ENCODE measurements at places on chromosomes 12 and 14. TPM values are rescaled to one million over a fixed set of nuclear protein-coding genes. Genes with fewer than 3 reads are reported as not detected.

The ASB2 gene
- total RNA-seq: 93.9 TPM

DNA sequence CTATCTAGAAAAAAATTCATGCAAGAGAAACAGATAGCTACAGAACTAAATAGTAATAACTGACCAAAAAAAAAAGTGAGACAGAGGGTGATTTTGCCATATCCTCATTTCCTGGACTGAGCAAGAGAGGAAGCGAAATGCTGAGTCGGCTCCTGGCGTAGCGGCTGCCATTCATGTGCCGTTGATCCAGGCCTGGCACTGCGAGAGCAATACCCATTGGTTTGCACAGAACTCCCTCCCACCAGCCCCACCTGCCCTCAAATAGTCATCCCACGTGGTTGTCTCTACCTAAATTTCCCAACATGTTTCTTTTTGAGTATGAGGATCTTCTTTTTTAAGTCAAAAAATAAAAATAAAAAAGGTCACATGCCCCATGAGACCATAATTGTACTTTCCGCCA is 9.4 kb upstream of the WNT5B start:
- no peaks in the 10 kb centered on the region for H3K36me3 ChIP-seq
- H3K4me3 ChIP-seq: no peak overlapping the region
- peaks cover 32% of the 10 kb centered on the region for H3K4me1 ChIP-seq
- peak; percentile 43 for DNase-seq

DNA sequence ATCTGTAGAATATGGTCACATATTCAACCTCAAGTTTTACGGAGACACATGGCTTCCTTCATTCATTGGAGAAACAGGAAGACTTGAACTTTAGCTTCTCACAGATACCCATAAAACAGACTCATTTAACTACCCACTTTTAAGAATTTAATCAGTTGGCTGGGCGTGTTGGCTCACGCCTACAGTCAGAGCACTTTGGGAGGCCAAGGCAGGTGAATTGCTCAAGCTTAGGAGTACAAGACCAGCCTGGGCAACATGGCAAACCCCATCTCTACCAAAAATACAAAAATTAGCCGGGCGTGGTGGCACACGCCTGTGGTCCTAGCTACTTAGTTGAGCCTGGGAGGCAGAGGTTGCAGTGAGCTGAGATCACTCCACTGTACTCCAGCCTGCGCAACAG is 64.7 kb upstream of the STAC3 start:
- no peak overlapping the region for H3K27ac ChIP-seq
- H3K27me3 ChIP-seq: no peaks in the 10 kb centered on the region
- H3K36me3 ChIP-seq: no peaks in the 10 kb centered on the region
- H3K4me3 ChIP-seq: no peak overlapping the region

DNA sequence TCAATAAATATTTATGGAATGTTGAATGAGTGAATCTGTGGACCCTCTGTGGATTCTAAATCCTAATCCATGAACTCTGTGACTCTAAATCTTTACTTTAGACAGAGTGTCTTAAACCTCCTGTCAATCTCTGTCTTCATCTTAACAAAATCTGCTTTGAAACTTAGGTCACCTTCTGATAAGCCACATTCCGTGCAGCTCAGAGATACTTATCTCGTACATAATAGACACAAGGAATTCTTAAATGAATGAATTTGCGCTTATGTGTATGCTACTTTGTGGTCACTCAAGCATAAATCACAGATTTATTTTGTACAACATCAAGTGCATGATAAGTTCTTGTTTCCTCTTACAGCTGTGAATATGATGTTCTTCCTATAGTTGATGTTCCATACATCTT is 2.2 kb upstream of the KRAS start:
- H3K4me3 ChIP-seq: no peak overlapping the region
- peaks cover 11% of the 10 kb centered on the region for H3K27me3 ChIP-seq
- peaks cover 29% of the 10 kb centered on the region for H3K4me1 ChIP-seq
- peaks cover 6% of the 10 kb centered on the region for H3K36me3 ChIP-seq
- DNase-seq: no peak
- H3K27ac ChIP-seq: no peak overlapping the region

- peaks cover 16% of the 10 kb centered on the region for H3K4me1 ChIP-seq
- no peak for DNase-seq
- H3K36me3 ChIP-seq: peaks cover 61% of the 10 kb centered on the region
- no peak overlapping the region for H3K4me3 ChIP-seq
- no peaks in the 10 kb centered on the region for H3K27me3 ChIP-seq
Observed at GRCh38 chr14:88611878-88612277, 49.0 kb downstream of the ZC3H14 start.

DNA sequence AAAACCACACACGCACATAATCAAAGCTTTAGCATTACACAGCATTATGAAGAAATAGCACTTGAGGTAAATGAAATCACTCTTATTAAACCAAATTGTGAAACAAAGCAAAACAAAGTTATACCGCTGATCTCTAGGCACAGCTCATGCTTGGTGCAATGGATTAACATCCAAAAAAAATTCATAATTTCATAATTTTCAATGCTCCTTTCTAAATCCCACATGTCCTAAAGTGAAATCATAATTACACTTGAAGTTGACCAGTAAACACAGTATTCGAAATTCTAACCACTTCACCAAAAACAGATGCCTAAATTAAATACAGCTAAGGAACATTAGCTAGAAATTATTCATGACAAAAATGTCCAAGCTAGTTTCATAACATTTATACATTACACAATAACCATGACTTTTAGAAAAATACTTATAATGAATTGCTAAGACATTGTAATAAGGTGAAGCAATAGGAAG is 1.5 kb downstream of the MLH3 start:
- no peak overlapping the region for H3K27ac ChIP-seq
- H3K4me3 ChIP-seq: peak overlapping the region; percentile 84
- H3K4me1 ChIP-seq: peaks cover 67% of the 10 kb centered on the region
- H3K27me3 ChIP-seq: no peaks in the 10 kb centered on the region
- DNase-seq: no peak
- H3K36me3 ChIP-seq: peaks cover 48% of the 10 kb centered on the region

GRCh38 chr14:45787167-45787566 is 534.2 kb upstream of the MIS18BP1 start:
- no peak for DNase-seq
- H3K36me3 ChIP-seq: no peaks in the 10 kb centered on the region
- H3K27ac ChIP-seq: no peak overlapping the region
- H3K4me1 ChIP-seq: no peaks in the 10 kb centered on the region

DNA sequence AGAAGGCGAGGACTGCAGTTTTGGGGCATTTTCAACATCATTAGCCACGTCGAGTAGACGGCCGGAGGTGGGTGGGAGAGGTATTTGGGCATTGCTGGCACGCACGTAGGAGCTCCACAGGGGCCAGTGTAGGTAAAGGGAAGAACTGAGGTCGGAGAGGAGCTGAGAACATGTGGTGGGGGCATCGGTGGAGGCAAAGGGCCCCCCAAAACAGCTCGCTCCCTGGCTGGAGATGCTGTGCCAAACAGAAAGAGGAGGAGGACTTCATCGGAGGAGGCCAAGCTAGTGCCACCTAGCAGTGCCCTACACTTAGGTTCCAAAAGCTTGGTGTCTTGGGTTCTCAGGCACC is 52.0 kb upstream of the PPP2R5C start:
- peaks cover 52% of the 10 kb centered on the region for H3K4me1 ChIP-seq
- peaks cover 6% of the 10 kb centered on the region for H3K36me3 ChIP-seq
- H3K27me3 ChIP-seq: peaks cover 2% of the 10 kb centered on the region

DNA sequence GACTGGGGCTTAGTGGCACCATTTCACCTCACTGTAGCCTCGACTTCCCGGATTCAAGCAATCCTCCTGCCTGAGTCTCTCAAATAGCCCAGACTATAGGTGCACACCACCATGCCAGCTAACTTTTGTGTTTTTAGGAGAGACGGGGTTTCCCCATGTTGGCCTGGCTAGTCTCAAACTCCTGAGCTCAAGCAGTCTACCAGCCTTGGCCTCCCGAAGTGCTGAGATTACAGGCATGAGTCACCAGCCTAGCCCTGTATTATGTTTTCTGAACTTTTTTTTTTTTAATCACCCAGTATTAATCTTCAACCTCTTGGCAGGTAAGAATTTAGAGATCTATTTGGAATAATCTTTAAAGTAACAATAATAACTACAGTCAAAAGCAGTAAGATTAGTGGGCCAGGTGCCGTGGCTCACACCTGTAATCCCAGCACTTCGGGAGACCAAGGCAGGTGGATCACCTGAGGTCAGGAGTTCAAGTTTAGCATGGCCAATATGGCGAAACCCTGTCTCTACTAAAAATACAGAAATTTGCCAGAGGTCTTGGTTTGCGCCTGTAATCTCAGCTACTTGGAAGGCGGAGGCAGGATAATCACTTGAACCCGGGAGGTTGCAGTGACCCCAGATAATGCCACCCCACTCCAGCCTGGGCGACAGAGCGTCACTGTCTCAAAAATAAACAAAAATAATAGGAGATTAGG is 8.6 kb downstream of the NANOG start:
- no peak overlapping the region for H3K27ac ChIP-seq
- H3K4me1 ChIP-seq: no peaks in the 10 kb centered on the region
- H3K4me3 ChIP-seq: no peak overlapping the region

DNA sequence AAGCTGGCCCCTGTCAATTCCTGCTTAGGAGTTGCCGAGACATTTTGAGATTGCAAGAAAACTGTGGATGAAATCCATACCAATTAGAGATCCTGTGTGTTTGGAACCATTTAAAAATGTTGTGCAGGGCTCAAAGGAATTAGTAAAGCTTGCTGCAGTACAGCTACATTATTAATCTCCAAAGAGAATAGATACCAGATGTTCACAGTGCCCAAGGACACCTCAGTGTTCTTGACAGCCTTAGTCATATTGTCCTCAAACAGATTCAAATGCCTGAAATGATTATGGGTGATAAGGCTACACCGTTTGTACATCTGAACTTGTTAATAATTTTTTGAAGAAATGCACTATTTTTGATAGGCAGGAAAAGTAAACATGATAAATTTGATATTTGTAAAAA is 164.6 kb downstream of the MSRB3 start:
- no peaks in the 10 kb centered on the region for H3K4me1 ChIP-seq
- DNase-seq: no peak
- H3K27me3 ChIP-seq: no peaks in the 10 kb centered on the region

Data from activated CD4-positive, alpha-beta memory T cell treated with anti-CD3 and anti-CD28 coated beads, Interleukin-2, amount 10 ng/mL, durations not matched to agents 7 days and 5 days (primary cell).